Endothelial cell (in vitro differentiated cells): ENCODE measurements at places on chromosomes 11 and 22.

DNA sequence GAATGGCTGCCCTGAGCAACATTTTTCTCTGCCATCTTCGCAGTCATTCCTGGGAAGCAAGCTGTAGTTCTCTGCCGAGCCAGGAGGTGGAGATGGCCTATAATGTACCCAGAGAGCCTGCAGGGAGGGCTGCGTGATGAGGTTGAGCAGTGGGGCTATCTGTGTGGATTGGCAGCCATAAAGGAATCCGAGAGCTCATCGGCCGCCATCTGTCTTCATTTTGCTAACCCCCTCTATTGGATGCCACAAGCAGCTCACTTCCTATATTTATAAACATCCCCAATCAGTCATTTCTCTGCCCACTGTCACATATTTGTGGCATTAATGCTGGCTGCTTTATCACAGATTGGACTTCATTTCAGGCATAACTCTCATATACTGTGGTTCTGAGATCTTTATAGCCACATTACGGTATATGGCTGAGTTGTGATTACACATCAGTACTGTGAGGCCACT is 209.5 kb downstream of the NTM start:
- DNase-seq = peak; percentile 65
- H3K27me3 ChIP-seq = no peaks in the 10 kb centered on the region
- no peak overlapping the region for H3K27ac ChIP-seq
- H3K4me1 ChIP-seq = peaks cover 14% of the 10 kb centered on the region
- no peaks in the 10 kb centered on the region for H3K36me3 ChIP-seq

- no peak overlapping the region for H3K27ac ChIP-seq
These were observed 20.9 kb downstream of the PANX1 start for GRCh38 chr11:94149431-94150017.

GRCh38 chr22:31585161-31585859 is 76.7 kb downstream of the PISD start:
- H3K36me3 ChIP-seq = peaks cover 7% of the 10 kb centered on the region
- no peak for DNase-seq
- H3K27me3 ChIP-seq = no peaks in the 10 kb centered on the region
- H3K4me1 ChIP-seq = peaks cover 8% of the 10 kb centered on the region

DNA sequence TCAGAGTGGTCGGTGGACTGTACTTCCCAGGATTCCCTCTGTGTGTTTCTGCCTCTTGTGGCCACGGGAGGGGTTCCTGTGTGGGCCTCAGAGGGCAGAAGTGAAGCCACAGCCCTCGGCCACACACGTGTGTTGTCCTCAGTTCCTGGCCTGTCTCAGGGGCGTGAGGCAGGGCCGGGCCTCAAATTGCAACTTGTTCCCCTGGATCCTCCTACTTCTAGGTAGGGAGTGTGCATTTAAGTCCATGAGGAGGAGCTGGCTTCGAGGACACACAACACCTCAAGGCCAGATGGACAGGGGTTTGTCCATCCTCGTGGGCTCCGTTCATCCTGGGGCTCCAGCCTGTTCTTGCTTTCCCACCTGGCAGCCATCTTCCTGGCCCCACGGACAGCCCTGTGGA is 573.0 kb downstream of the TBC1D22A start:
- H3K27me3 ChIP-seq = peaks cover 5% of the 10 kb centered on the region
- peaks cover 18% of the 10 kb centered on the region for H3K36me3 ChIP-seq
- no peak for DNase-seq
- no peak overlapping the region for H3K4me3 ChIP-seq
- H3K4me1 ChIP-seq = no peaks in the 10 kb centered on the region
